Coronary artery (tissue), 2 donors: ENCODE measurements at places on chromosomes 1 and 21.

DNA sequence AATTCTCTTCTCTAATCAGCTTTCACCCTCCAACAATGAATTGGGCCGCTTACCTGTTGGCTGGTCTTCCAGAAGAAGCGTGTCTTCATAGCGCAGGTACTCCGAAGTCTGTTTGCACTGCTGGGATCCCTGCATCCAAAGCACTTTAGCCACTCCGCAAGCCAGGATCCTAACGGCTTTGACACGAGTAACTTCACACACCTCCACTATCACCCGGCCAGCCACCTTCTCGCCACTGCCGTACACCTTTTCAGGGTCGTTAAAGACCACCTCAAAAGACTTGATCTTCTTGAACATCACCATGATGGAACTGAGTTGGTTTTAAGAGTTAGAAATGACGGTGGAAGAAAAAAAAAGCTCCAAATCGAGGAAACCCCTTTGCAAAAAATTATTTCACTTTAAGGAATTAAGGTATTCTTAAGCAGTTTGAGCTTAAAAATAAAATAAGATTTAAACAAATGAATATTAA lies 381 bp downstream of the TXNIP start:
- peak; percentile 76 for DNase-seq

DNA sequence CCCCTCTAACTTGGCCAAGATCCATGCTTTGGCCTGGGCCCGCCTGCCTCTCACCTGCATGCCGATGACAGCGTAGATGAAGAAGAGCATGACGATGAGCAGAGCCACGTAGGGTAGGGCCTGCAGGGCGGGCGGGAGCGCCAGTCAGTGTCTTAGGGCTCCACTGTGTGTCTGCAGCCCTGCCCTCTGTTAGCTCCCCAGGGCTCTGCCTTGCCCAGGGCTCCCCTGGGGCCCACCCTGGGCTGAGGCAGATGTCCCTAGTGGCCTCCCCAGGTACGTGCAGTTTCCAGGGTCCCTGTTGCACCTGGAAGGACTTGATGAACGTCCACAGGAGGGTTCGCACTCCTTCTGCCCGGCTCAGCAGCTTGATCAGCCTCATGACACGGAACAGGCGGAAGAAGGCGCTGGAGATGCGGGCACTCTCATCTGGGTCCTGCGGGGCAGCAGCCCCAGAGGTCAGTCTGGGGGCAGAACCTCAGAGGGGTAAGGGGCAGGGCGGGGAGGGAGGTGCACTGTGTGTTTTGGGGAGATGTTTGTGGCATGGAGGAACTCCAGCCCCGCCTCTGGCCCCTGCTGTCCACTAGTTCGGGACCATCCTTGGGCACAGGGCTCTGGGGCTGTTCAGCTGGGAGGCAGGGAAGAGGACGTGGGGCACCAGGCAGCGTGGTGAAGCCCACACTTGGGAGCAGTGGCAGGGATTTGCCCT lies 29.8 kb upstream of the KIF21B start:
- DNase-seq: no peak

- no peak for DNase-seq
Observed at GRCh38 chr1:164660412-164660772, 101.4 kb downstream of the PBX1 start.

DNA sequence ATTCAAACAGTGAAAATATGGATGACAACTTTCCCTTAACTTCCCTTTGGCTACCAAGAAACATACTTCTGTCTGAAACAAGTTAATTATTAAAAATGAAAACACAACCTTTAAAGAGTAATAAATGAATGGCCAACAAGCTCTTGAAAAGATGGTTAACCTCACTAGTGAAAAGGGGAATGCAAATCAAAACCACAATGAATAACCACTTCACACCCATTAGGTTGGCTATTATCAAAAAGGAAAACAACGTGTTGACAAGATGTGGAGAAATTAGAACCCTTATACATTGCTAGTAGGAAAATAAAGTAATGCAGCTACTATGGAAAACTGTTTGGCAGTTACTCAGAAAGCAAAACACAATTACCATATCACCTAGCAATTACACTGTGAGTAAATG lies 14.1 kb downstream of the COP1 start:
- DNase-seq: no peak

GRCh38 chr1:203140743-203141520 lies 13.4 kb downstream of the ADORA1 start:
- DNase-seq: no peak

DNA sequence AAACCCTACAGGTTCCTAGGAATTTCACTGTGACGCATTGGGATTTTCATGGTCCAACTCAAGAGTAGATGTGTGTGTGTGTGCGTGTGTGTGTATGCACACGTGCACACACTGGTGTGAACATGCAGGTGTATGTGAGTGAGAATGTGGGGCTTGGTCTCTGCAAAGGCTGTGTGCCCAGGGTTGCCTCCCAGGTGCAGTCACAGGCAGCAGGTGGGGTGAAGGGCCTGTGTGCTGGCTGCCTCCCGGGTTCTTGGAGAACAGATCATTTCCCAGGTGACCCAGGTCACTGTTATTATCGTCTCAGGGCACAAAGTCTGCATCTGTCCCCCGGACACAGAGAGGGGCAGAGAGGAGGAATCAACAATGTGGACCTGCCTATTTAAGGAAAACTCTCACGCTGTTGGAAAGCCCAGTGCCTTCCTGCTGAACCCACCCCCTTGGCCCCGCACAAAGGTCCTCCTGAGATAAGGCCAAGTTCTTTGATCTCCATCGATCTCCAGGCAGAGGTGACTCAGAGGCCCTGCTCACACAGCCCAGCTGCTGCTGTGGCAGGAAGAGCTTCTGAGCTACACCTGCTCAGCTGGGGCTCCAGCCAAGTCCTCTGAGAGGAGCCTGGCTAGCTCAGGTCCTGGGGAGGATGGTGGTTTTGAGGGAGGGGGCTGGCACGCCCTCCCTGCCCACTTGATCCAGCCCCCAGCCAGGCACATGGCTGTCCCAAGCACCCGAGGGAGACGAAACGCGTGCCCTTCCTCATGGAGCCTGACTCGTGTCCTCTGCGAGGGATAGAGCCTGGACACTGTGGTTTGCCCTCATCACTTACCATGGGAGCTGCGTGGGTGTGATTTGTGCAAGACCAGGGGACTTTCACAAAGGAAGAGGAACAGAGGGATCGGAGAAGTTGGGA lies 134.0 kb upstream of the ARHGEF16 start:
- DNase-seq: no peak

GRCh38 chr1:201376464-201377374 lies 761 bp downstream of the TNNT2 start:
- no peak for DNase-seq
